ENCODE measurements at places on chromosomes 2 and 18.

DNA sequence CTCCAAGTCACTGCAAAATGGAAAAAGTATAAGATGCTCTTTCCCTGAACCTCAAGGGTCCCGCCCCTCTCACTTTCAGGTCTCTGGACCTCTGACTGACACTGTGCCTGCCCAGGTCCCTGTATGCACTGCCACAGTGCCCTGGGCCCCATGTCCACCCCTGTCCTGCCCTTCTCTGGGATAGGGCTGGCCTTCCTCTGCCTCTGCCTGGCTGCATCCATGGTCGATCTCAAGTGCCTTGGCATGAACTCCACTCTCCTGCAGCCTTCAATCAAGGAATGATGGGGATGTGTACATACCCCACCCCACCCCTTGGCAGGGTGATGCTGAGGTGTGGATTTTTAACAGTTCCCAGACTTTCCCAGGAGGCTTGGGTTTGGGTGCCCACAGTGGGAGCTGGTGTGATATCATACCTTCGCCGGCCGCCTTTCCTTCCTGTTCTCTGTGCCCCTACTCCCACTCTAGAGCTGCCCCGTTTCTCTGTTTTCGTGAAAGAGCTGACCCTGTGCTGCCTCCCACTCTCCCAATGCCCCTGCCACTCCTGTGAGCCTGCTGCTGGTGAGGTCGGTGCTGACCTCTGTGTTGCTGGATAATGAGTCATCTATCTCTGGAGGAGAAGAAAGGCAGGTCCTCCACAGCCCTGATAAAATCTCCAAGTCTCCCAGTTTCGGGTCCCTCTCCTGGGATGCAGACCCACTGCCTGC, 18.9 kb downstream of the PTPN18 start:
- no peak for DNase-seq
- peaks cover 75% of the 10 kb centered on the region for H3K4me1 ChIP-seq
- no peaks in the 10 kb centered on the region for H3K27me3 ChIP-seq
- H3K27ac ChIP-seq: peak overlapping the region; percentile 63
- H3K4me3 ChIP-seq: peak overlapping the region; percentile 84

- H3K4me3 ChIP-seq: peak within 1 kb of the TSS; percentile 57
- peaks cover 63% of the 10 kb centered on the region for H3K27me3 ChIP-seq
- peaks cover 43% of the 10 kb centered on the region for H3K4me1 ChIP-seq
- H3K36me3 ChIP-seq: no peaks in the 10 kb centered on the region
- no peak for DNase-seq
These were observed at the start of gene CYP26B1 for GRCh38 chr2:72147303-72147971. CYP26B1 (minus strand) TSS chr2:72147862; CDS start chr2:72147834, 28 bp downstream.

DNA sequence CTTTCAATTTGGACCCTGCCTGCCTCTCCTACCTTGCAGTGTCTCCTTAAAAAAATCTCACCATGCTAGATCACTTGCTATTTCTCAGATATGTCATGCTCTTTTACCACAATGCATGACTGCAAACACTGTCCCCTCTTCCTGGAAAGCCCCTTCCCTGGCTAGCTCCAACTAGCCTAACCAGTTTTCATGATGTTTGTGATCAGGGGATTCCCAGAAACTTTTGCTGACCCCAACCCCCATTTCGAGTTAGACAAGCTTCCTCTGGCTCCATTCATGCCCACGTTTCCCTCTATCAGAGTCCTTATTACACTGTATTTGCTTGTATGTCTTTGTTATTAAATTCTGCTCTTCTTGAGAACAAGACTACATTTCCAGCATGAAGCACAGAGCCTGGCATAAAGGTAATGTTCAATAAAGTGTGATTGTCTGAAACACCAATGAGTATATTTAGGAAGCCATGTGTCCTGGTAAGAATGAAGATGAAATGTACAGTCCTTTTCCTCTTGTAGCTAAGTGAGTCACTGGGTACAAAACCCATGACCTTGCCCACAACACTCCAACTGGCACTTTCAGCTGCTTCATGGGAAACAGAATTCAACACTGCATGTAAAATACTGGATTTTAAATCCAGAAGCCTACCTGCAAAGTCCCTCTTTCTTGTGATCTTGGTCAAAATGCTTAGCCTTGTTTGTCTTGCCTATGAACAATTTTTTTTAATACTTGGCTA, 62.0 kb upstream of the ATL2 start:
- peaks cover 7% of the 10 kb centered on the region for H3K4me1 ChIP-seq
- DNase-seq: peak; percentile 18
- H3K4me3 ChIP-seq: no peak overlapping the region
- peak overlapping the region; percentile 22 for H3K27ac ChIP-seq

DNA sequence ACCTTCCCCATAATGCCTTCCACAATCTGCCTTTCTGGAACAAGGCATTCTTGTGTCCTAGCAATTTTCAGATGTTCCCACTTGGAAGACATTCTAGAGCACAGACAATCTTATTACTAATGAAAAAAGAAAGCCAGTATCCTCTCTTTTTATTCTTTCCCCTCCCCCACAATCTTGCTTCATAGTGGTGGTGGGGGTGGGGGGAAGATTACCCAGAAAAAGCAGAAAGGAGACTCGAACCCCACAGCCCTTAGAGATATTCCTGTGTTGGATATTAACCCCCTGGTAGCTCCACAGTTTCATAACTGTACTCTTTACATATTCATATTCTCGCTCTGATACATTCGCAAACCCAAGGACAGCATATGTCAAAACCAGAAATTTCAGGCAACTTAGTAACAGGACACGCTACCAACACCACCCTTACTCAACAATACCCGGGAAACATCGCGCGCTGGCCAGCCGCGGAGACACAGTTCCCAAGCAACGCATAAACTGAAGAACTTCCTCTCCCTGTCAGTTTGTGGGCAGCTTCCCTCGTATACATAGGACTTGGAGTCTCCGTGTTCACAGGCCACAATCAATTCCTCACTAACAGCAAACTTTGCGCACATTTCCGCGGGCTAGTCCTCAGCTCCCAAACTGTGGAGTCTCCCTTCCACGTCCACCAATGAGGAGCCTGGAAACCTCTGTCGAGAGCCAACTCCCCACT, 793 bp downstream of the NR4A2 start:
- DNase-seq: peak; percentile 76
- H3K4me1 ChIP-seq: peaks cover 46% of the 10 kb centered on the region
- H3K36me3 ChIP-seq: peaks cover 46% of the 10 kb centered on the region
- H3K27me3 ChIP-seq: peaks cover 8% of the 10 kb centered on the region
- peak overlapping the region; percentile 94 for H3K27ac ChIP-seq

GRCh38 chr2:126910637-126911036, 11.9 kb downstream of the TEX51 start:
- H3K4me1 ChIP-seq: no peaks in the 10 kb centered on the region
- H3K36me3 ChIP-seq: no peaks in the 10 kb centered on the region
- no peak for DNase-seq
- H3K27me3 ChIP-seq: peaks cover 4% of the 10 kb centered on the region
- H3K4me3 ChIP-seq: no peak overlapping the region

GRCh38 chr2:173401716-173402326, 47.1 kb downstream of the CDCA7 start:
- DNase-seq: no peak
- H3K36me3 ChIP-seq: no peaks in the 10 kb centered on the region
- H3K4me3 ChIP-seq: no peak overlapping the region
- H3K4me1 ChIP-seq: peaks cover 5% of the 10 kb centered on the region

DNA sequence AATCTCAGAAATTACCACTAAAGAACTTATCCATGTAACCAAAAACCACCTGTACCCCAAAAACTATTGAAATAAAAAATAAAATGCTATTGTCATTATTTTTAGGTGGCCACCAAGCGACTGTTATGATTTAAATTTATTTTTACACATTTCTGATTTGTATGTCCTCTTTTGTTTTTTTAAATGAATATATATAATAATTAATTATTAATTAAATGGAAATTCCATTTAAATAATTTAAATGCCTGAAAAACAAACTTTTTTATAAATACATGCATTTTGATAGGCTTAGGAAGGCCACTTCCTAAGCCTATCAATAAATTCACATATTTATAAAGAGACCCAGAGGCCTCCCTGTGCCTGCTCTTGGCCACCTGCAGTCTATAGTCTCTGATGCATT, 52.2 kb downstream of the CYB5A start:
- H3K36me3 ChIP-seq: no peaks in the 10 kb centered on the region
- peaks cover under 1% of the 10 kb centered on the region for H3K4me1 ChIP-seq
- H3K4me3 ChIP-seq: no peak overlapping the region
- H3K27me3 ChIP-seq: peaks cover 6% of the 10 kb centered on the region

DNA sequence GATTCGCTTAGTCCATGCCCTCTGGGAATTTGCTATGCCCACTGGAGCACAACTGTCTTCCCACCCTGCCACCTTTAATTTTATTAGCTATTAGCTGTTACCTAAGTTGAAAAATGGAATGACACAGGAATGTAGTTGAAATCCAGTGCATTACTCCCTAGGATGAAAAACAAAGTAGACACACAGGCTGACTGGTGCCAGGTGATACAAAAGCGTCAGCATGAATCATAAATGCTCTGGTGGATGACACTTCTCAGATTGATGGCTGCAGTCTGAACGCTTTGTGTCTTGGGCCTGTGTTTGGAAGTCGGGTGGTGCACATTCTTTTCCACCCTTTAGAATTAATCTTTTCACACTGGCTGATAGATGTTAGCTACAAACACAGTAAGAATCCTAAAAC, 802.0 kb downstream of the DCC start:
- no peaks in the 10 kb centered on the region for H3K4me1 ChIP-seq
- no peak for DNase-seq
- H3K36me3 ChIP-seq: no peaks in the 10 kb centered on the region

GRCh38 chr2:157501026-157501425, 57.1 kb upstream of the CYTIP start:
- H3K36me3 ChIP-seq: peaks cover 1% of the 10 kb centered on the region
- H3K4me1 ChIP-seq: peaks cover 28% of the 10 kb centered on the region
- no peak overlapping the region for H3K4me3 ChIP-seq
- H3K27ac ChIP-seq: peak overlapping the region; percentile 7

DNA sequence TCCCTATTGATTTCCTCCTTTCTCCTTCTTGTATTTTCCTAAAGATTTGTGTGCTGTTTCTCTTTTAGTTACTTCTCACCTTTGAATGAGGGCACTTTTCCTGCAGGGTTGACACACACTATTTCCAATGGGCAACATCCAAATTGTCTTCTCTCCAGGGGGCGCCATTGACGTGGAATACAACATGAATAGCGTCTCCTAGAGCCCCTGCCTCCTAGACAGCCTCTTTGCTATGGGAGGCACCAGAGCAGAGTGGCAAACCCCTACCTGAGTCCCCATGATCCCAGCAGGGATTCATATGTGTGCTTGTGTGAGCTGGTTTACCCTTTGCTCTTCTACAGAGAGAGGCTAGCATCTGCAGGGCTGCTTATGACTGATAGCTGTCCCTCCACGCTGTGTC, 61.3 kb upstream of the ITSN2 start:
- H3K4me3 ChIP-seq: no peak overlapping the region
- no peak overlapping the region for H3K27ac ChIP-seq
- no peaks in the 10 kb centered on the region for H3K27me3 ChIP-seq
- no peaks in the 10 kb centered on the region for H3K36me3 ChIP-seq

- no peak overlapping the region for H3K4me3 ChIP-seq
- DNase-seq: no peak
- H3K27ac ChIP-seq: no peak overlapping the region
- no peaks in the 10 kb centered on the region for H3K36me3 ChIP-seq
- peaks cover 7% of the 10 kb centered on the region for H3K27me3 ChIP-seq
- H3K4me1 ChIP-seq: no peaks in the 10 kb centered on the region
These were observed 44.5 kb upstream of the EGR4 start for GRCh38 chr2:73337828-73338227.

DNA sequence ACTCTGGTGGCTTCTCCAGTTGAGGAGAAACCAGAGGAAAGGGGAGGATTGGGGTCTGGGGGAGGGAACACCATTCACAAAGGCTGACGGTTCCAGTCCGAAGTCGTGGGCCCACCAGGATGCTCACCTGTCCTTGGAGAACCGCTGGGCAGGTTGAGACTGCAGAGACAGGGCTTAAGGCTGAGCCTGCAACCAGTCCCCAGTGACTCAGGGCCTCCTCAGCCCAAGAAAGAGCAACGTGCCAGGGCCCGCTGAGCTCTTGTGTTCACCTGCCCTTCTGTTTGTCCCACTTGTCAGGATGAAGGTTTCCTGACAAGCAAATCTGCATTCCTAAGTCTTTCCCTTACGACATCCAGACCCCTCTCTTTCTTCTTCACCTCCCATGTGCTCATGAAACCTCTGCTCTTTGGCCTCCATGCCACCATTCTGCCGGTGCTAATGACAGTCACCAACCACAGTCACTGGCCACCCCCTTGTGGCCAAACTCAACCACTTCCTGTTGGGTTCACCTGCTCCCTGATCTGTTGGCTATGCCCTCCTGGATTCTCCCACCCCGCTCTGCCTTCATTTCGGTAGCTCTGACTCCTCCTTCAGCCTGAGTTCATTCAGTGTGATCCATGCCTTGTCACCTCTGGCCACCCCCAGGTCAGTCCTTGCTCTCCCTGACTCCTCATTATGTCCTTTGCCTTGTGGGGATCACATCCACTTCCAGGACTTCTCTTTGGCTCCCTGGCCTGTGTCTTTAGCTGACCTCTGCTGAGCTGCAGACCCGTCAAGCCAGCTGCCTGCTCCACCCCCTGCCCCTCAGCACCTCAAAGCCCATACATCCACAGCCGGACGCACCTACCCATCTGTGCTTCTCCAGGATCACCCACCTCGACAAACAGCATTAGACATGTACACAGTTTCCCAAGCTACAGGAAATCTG, 17.6 kb downstream of the EMX1 start:
- no peaks in the 10 kb centered on the region for H3K36me3 ChIP-seq
- no peak overlapping the region for H3K27ac ChIP-seq
- no peaks in the 10 kb centered on the region for H3K4me1 ChIP-seq
- peak; percentile 33 for DNase-seq
- H3K27me3 ChIP-seq: peaks cover 6% of the 10 kb centered on the region

- no peak overlapping the region for H3K4me3 ChIP-seq
- no peak for DNase-seq
- H3K4me1 ChIP-seq: peaks cover 10% of the 10 kb centered on the region
- H3K36me3 ChIP-seq: peaks cover 1% of the 10 kb centered on the region
- H3K27me3 ChIP-seq: no peaks in the 10 kb centered on the region
These were observed 337.2 kb upstream of the SLC39A10 start for GRCh38 chr2:195319548-195320412.

DNA sequence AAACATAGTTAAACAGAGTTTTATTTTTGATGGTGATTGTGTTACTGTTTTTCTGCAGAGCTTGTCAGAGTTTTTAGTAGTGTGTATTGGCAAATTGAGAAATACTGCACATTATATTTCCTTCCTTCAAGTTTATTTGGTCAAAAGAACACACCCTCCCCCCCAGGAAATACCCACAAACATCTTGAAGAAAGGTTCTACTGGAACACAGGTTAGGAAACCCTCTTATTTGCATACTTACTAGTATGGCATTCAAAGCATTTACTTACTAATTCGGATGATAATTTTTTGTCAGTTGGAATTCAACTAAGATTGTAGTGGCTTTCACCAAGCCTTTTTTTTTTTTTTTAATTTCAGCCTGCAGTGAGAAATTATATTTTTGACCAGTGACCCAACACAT, 9.1 kb downstream of the CAB39 start:
- peaks cover 86% of the 10 kb centered on the region for H3K4me1 ChIP-seq
- H3K27me3 ChIP-seq: no peaks in the 10 kb centered on the region
- H3K4me3 ChIP-seq: peak overlapping the region; percentile 1
- no peak for DNase-seq

DNA sequence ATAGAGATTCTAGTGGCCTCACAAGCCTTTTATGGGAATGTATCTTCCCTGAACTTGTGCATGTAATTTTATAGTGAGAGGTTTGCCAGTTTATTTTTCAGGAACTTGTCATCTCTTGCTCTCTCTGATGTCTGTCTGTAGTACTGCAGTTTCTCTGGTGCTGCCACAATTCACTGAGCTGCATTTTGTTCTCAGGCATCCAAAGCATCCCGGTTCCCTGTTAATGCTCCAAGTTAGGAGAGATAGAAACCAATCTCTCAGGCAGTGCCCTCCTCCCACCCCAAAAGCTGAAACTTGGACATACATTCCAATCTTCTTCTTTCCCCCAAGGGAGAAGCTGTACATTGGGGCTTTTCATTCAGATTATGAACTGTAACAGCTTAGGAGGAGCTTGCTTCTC, 30.1 kb upstream of the GRB14 start:
- H3K27ac ChIP-seq: no peak overlapping the region
- H3K27me3 ChIP-seq: no peaks in the 10 kb centered on the region
- DNase-seq: no peak
- H3K36me3 ChIP-seq: no peaks in the 10 kb centered on the region
